ENCODE measurements at places on chromosomes 1 and 21. TPM values are rescaled to one million over a fixed set of nuclear protein-coding genes. Genes with fewer than 3 reads are reported as not detected.

- H3K36me3 ChIP-seq, result peaks cover 19% of the 10 kb centered on the region
- peaks cover 14% of the 10 kb centered on the region for H3K4me1 ChIP-seq
- H3K27me3 ChIP-seq, result peaks cover 42% of the 10 kb centered on the region
- peak; percentile 55 for DNase-seq
Measured at GRCh38 chr1:109397581-109398342, at the start of gene SORT1. Gene SORT1 (minus strand): TSS chr1:109397918. CDS start chr1:109397892, 26 bp downstream.

GRCh38 chr1:92476071-92476631, 10.6 kb downstream of the GFI1 start:
- H3K27me3 ChIP-seq, result no peaks in the 10 kb centered on the region
- peaks cover 84% of the 10 kb centered on the region for H3K4me1 ChIP-seq
- peaks cover 88% of the 10 kb centered on the region for H3K36me3 ChIP-seq
- H3K4me3 ChIP-seq, result peak overlapping the region; percentile 37
- H3K27ac ChIP-seq, result peak overlapping the region; percentile 58

GRCh38 chr21:35606578-35606977, 453.7 kb downstream of the SETD4 start:
- no peak for DNase-seq
- H3K27ac ChIP-seq, result no peak overlapping the region
- no peak overlapping the region for H3K4me3 ChIP-seq

GRCh38 chr1:191453487-191453886, 704.8 kb upstream of the RGS18 start:
- H3K36me3 ChIP-seq, result no peaks in the 10 kb centered on the region
- no peak for DNase-seq
- H3K4me1 ChIP-seq, result no peaks in the 10 kb centered on the region

DNA sequence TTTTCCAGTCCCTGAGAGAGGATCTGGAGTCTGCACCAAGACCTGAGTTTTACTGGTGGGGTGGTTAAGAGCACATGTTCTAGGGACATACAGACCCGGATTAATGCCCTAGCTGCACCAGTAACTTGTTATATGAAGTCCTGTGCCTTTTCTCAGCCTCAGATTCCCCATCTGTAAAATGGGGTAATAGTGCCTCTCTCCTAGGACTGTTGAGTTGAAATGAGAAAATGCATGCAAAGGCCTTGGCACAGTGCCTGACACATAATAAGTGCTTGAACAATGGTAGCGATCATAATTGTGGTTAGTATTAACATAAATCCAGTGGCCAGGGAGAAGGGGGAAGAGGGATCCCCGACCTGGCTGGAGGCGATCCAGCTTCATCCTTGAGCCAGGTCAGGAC, 12.3 kb downstream of the AHDC1 start:
- H3K36me3 ChIP-seq, result no peaks in the 10 kb centered on the region
- no peaks in the 10 kb centered on the region for H3K27me3 ChIP-seq
- no peak overlapping the region for H3K4me3 ChIP-seq

DNA sequence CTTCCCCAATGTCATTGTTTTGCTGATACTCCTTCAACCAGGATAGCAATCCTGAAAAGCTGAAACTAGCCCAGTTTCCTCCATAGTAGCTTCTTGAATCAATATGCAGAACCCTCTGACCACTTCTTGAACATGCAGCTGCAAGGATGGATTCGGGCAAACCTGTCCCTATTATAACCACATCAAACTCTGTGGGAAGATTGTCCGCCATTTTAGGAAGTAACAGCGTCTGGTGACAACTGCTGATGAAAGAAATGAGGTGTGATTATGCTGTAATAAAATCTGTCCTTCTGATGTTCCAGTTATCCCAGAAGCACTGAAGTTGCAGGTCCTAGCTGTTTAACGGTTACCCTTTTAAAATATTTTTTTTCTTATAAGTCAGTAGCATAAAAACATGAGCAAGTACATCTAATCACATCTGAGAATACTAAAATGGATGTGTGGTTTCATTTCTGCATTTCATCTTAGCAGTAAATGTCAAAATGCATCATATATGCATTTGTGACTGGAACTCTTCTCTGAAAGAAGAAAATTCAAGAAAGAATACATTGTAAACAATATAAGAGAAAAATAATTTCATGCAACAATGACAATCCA, 4.5 kb downstream of the CHML start:
- H3K27ac ChIP-seq, result no peak overlapping the region
- H3K27me3 ChIP-seq, result no peaks in the 10 kb centered on the region
- peaks cover 28% of the 10 kb centered on the region for H3K4me1 ChIP-seq
- no peak overlapping the region for H3K4me3 ChIP-seq
- peaks cover 28% of the 10 kb centered on the region for H3K36me3 ChIP-seq
- no peak for DNase-seq

DNA sequence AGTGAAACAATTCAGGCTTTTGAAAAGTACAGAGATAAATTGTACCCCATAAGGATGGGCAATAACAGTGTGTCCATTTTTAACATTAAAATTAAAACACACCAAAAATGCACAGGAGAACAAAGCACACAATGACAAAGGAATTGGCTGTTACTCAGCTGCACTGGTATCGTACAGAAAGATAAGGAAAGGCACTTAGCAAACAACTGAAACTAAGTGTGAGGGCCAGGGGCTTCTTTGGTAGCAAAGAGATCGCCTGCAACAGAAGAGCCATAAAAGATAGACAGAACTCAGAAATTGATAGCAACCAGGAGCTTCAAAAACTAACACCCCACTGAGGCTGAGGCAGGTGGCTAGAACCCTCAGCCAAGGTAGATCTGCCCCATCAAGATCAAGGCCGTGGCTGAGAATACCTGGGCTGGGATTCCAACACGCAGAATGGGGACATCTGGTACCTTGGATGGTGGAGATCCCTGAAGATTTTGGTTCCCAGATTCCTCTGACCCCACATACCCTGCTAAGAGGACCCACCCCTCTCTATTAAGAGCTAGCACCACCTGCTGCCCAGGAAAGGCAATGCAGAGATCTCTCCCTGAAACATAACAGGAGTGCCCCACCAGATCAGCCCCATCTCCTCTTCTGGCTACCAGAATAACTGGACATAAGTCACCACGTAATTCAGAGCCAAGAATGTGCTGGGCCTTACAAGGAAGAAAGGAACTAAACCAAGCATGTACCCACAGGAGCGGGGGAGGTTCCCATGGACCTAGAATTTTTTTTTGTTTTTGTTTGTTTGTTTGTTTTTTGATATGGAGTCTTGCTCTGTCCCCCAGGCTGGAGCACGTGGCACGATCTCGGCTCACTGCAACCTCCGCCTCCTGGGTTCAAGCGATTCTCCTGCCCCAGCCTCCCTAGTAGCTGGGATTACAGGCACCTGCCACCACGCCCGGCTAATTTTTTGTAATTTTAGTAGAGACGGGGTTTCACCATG, 16.2 kb downstream of the PLEKHO1 start:
- H3K27me3 ChIP-seq, result peaks cover 2% of the 10 kb centered on the region
- no peak overlapping the region for H3K4me3 ChIP-seq
- peaks cover 2% of the 10 kb centered on the region for H3K36me3 ChIP-seq

GRCh38 chr1:12769976-12770505, 3.5 kb upstream of the PRAMEF12 start:
- peaks cover 19% of the 10 kb centered on the region for H3K27me3 ChIP-seq
- H3K4me1 ChIP-seq, result no peaks in the 10 kb centered on the region

DNA sequence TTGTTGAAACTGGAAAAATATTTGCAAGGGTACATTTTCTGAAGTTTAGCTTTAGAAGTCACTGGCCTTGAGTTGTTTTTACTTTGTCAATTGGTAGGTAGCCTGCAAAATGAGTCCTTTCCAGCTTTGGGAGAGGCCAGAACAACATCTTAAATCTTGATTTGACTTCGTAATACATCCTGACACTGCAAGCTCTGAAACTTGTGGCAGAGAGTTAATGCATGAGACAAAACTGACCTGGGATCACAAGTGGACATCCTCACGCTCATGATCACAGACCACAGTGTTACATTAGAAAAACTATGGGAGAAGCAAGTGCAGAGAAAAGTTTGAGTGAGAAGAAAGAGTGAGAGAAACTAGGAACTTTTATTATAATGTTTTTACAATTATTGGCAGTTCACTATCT, 550.9 kb downstream of the USP25 start:
- H3K4me1 ChIP-seq, result no peaks in the 10 kb centered on the region
- H3K27ac ChIP-seq, result no peak overlapping the region
- no peak for DNase-seq
- H3K27me3 ChIP-seq, result no peaks in the 10 kb centered on the region

DNA sequence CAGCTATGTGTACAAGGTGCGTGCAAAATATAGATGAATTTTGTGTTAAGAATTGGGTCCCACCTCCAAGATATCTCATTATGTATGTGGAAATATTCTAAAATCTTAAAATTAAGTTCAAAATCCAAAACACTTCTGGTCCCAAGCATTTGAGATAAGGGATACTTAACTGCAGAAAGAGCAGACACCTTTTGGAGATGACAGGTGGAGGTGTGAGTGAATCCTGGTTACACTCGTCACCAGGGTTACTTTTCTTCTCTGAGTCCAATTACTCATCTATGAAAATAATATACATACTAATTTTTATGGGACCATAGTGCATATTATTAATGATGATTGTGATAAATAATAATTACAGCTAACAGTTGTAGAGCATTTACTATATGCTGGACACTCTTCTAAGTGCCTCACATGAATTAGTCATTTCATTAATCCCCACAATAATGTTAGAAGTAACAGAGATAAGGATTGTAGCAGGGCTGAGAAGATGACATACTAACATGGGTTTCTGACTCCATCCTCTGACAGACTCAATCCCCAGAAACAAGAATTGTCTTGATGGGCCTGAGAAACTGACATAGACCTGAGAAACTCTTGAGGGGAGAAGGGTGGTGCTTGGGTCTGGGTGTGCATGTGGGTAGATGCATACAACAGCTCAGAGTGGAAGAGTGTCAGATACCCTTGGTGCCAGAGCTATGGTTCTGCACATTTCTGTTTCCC, 8.3 kb upstream of the FASLG start:
- no peak for DNase-seq
- H3K27me3 ChIP-seq, result peaks cover 43% of the 10 kb centered on the region
- no peaks in the 10 kb centered on the region for H3K36me3 ChIP-seq
- no peak overlapping the region for H3K27ac ChIP-seq

- no peaks in the 10 kb centered on the region for H3K36me3 ChIP-seq
- H3K4me1 ChIP-seq, result no peaks in the 10 kb centered on the region
- H3K4me3 ChIP-seq, result no peak overlapping the region
- DNase-seq, result no peak
- no peak overlapping the region for H3K27ac ChIP-seq
- H3K27me3 ChIP-seq, result peaks cover 18% of the 10 kb centered on the region
Measured at GRCh38 chr21:31576428-31576827, 83.1 kb upstream of the SOD1 start.

GRCh38 chr1:67830226-67830625, 3.0 kb downstream of the GNG12 start:
- no peaks in the 10 kb centered on the region for H3K36me3 ChIP-seq
- peaks cover 16% of the 10 kb centered on the region for H3K4me1 ChIP-seq
- DNase-seq, result no peak
- no peak overlapping the region for H3K27ac ChIP-seq
- no peak overlapping the region for H3K4me3 ChIP-seq
- peaks cover 54% of the 10 kb centered on the region for H3K27me3 ChIP-seq

- peak; percentile 90 for DNase-seq
- H3K27ac ChIP-seq, result no peak within 1 kb of the TSS
- no peaks in the 10 kb centered on the region for H3K27me3 ChIP-seq
- H3K4me3 ChIP-seq, result no peak within 1 kb of the TSS
Measured at GRCh38 chr1:31815752-31816500, at the start of gene SPOCD1. Gene SPOCD1 (minus strand): TSS chr1:31816022. CDS start chr1:31815333, 689 bp downstream.

DNA sequence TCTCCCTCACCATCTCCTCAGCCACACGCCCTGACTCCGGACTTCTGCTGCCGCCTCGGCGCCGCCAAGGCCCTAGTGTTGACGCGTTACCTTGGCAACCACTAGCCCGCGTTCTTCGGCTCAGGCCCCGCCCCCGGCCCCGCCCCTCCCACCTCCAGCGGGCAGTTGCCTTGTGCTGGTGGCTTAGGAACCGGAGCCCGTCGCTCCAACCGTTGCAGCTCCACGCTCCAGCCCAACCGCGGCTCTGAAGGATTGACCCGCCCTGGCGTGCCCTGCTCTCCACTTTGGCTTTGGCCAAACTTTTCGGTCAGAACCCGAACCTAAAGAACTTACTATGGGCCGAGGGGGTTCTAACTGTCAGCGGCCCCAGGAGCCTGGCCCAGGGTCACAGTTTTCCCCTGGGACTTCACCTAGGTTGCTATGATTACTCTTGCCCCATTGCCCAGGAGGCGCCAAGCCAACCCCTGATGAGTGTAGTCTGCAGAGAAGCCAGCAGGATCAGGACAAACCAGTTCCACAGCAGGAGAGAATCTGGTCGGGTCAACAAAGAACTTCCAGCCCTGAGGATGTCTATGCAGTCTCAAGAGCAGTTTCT, at the start of gene CFAP45:
TSS of gene CFAP45 (minus strand) at position 80 of the 595 bp plus-strand sequence. CDS start at position 13, 67 bp downstream.
- H3K36me3 ChIP-seq, result no peaks in the 10 kb centered on the region
- H3K27ac ChIP-seq, result no peak within 1 kb of the TSS
- peak; percentile 38 for DNase-seq
- H3K4me1 ChIP-seq, result peaks cover 2% of the 10 kb centered on the region

GRCh38 chr1:88441022-88441421, 243.1 kb upstream of the PKN2 start:
- H3K36me3 ChIP-seq, result no peaks in the 10 kb centered on the region
- no peaks in the 10 kb centered on the region for H3K27me3 ChIP-seq
- DNase-seq, result no peak
- no peaks in the 10 kb centered on the region for H3K4me1 ChIP-seq

DNA sequence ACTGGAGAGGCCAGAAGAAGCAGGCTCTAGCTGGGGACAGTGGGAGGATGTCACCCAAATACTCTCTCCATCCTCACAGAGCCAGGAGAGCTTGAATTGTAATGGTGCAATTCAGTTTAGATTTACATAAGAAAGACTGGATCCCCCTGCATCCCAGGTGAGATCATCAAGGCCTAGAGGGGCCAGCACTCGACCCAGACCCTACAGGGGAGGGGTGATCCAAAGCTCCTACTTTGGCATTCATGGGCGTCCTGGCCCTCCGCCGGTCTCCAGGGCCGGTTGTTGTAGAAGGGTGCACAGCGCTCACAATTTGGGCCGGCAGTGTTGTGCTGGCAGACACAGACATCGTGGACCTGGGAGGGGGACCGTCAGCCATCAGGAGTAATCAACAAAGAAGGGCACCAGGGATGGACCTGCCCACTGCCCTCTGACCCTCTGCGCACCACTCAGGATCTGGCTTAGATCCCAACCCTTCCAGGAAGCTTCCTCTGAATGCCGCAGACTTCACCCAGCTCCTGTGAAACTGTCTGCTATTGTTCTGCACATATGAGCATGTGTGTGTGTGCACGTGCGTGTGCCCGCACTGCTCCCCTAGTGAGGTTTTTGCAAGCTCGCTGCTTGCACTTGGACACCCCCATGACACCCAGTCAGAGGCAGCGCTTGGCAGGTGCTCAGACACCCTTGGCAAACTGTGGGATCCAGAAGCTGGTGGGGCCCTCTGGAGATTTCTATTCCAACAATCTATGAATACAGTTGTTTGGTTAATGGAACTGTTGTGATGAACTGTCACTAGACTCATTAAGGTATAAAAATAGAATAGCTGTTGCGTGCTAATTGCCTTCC, 21.6 kb downstream of the LAMB3 start:
- no peak overlapping the region for H3K27ac ChIP-seq
- no peaks in the 10 kb centered on the region for H3K36me3 ChIP-seq
- no peaks in the 10 kb centered on the region for H3K27me3 ChIP-seq
- no peak overlapping the region for H3K4me3 ChIP-seq

Gene NTNG1
- not detected for total RNA-seq

Gene PTPN7
- total RNA-seq, result 231 TPM

Gene RORC
- 25.4 TPM for total RNA-seq

Gene SLC35A3
- 17.7 TPM for total RNA-seq

Gene ERI3
- 21.4 TPM for total RNA-seq

Gene SELE
- not detected for total RNA-seq

Gene TCHHL1
- total RNA-seq, result not detected

Gene LRRC71
- not detected for total RNA-seq

Gene IPO9
- 44.3 TPM for total RNA-seq
